MM.1S (cell line): ENCODE measurements at places on chromosomes 1 and 21.
A peak's percentile ranks its signal among the peaks of the same experiment; 100 is the strongest.

DNA sequence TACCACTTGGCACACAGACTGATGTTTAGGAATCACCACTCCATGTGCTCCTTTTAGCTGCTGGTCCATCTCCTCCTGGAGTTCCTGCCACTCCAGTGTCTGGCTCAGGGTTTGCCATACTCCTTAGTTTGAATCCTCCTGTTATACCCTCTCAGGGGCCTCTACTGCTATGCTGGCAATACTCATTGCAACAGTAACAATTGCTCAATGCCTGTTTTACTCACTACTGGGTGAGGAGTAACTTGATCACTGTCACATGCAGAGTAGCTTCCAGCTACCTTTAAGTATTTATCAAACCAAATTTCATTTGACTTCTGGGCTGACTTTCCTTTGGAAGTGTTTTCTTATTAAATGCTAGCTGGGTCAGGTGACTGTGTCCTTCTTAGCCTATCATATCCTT, 107.2 kb upstream of the WLS start:
- DNase-seq, result no peak

GRCh38 chr1:79235301-79236002, 228.9 kb upstream of the ADGRL4 start:
- DNase-seq, result no peak

GRCh38 chr1:158711098-158711497, 9.4 kb downstream of the OR6K3 start:
- no peak for DNase-seq

GRCh38 chr1:208682664-208683013, 438.5 kb upstream of the PLXNA2 start:
- no peak for DNase-seq

- DNase-seq, result no peak
Measured at GRCh38 chr21:44760376-44760775, 41.2 kb downstream of the UBE2G2 start.

GRCh38 chr1:182335771-182336566, 55.6 kb downstream of the GLUL start:
- DNase-seq, result no peak

DNA sequence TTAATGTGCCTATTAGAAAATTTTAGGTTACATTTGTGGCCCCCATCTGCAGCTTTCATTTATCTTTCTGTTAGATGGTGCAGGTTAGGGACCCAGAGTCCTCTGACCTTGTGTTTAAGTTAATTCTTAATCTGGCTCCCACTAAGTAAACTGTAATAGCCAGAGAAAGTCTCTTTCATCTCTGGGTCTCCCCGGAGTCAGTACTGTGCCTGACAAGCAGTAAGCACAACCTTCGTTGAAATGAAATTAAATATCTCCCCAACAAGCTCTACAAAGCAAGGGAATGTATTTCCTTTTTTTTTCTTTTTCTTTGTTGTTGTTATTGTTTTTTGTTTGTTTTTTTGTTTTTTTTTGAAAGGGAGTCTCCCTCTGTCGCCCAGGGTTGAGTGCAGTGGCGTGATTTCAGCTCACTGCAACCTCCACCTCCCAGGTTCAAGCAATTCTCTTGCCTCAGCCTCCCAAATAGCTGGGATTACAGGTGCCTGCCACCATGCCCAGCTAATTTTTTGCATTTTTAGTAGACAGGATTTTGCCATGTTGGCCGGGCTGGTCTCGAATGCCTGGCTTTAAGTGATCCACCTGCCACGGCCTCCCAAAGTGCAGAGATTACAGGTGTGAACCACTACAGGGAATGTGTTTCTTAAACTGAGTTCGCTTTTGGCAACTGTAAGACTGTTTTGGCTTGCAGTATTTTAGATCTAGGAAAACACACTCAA, 81.6 kb downstream of the HHIPL2 start:
- no peak for DNase-seq

DNA sequence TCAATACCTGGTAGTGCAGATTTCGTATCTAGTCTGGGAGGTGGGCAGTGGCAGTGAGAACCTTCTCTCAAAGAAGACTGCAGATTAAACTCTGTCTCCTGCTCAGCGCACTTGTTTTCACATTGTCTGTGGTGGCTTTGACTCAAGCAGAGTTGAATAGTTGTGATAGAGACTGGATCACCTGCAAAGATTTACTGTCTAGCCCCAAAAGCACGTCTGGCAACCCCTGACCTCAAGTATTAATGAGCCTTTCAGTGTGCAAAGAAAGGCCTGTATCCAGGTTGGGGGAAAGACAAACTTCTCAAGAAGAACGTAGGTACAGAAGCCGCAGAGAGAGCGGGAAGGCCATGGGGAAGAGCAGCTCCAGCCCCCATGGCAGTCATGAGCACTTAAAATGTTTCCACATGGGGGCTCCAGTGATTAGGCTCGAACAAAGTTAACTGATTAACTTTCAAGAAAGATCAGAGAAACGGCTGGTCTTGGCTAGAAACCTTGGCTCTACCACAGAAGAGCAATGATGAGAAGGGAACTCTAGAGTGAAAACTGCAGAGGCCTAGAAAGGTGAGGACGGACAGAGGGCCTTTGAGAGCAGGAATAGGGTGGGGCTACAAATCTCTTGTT, 15.2 kb downstream of the HENMT1 start:
- DNase-seq, result no peak

DNA sequence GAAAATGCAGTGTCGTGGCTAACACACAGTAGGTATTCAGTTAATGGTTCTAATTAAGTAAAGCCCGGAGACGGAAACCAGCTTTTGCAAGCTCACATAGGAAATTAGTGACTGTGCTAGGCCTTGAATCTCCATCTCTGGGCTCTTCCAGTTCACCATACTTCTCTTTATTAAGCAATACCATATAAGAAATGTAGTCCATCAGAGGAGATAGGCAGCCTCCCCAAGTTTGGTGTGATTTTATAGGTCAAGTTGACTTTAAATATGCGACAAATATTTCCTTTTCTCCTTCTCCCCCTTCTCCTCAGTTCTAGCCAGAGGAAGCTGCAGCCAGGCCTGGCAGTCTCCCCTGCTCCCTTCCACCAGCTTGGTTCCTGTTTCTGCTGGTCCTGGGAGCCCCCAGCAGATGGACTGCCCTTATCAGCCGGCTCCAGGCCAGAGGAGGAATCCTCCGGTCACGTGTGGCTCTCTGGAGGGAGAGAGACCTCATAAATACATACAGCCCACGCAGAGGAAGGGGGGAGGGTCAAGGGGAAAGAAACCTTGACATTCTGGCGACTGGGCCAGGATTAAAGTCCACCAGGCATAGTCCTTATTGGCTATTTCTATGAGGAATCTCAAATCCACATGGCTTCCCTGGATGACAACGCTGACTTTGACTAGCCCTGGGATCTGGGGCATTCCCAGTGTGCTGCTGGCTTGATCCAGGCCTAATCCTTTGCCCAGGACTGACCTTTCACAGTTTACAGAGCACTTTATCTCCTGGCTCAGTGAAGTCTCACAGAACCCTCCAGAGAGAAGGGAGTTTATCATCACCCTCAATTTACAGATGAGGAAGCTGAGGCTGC, 115.1 kb upstream of the JUN start:
- DNase-seq, result no peak

GRCh38 chr1:211483896-211484612, 7.9 kb downstream of the RD3 start:
- DNase-seq, result no peak

GRCh38 chr1:14835725-14836124, 237.2 kb downstream of the KAZN start:
- peak; percentile 66 for DNase-seq

GRCh38 chr1:4613606-4614370, 40.6 kb upstream of the AJAP1 start:
- DNase-seq, result no peak

- DNase-seq, result peak; percentile 43
Measured at GRCh38 chr1:108661030-108661609, at the start of gene HENMT1. Gene HENMT1, minus strand, starts transcription at chr1:108661093. Its CDS starts 1,209 bp downstream, at chr1:108659884.

- DNase-seq, result no peak
Measured at GRCh38 chr1:158025576-158026230, 32.3 kb downstream of the KIRREL1 start.

GRCh38 chr1:225707824-225708223, 54.9 kb upstream of the ENAH start:
- DNase-seq, result no peak

DNA sequence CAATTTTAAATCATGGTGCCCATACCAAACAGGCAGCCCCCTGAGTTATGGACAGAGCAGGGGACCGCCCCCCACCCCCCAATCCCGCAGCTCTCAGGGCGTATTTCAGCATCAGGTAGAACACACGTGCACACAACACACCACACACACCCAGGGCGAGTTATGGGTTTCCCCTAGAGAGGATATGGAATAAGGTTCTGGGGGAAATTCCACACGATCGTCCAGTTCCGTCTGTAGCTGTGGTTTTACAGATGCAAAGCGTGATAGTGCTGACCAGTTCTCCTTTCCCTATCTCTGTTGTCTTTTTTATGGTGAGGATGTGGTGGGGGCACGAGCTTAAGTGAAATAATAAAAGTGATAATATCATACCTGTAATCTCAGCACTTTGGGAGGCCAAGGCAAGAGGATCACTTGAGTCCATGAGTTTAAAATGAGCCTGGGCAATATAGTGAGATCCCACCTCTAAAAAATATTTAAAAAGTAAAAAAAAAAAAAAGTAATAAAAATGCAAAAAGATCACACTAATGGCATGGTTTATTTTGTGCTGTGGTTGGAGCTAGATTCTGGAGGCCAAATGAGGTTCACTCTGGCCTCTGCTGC, 25.1 kb downstream of the C2CD2 start:
- DNase-seq, result peak; percentile 66

GRCh38 chr1:241934201-241934848, 23.2 kb upstream of the BECN2 start:
- no peak for DNase-seq

DNA sequence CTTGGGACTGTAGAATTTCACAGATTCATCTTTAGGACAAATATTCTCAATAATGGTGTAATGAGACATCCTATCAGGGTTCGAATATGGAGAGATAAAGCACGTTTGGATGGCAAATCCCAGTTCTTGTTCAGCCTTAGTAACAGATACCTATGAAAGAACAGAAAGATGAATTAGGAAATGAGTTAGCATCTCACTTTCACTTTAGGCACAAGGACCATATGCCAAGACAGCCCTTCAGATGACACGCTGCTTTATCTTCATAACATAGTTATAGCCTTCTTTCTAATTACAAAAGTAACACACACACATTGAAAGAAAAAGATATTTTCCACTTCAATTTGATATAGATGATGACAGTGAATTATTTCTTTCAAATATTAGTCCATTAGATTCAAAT, 173.6 kb downstream of the TGFBR3 start:
- peak; percentile 20 for DNase-seq

DNA sequence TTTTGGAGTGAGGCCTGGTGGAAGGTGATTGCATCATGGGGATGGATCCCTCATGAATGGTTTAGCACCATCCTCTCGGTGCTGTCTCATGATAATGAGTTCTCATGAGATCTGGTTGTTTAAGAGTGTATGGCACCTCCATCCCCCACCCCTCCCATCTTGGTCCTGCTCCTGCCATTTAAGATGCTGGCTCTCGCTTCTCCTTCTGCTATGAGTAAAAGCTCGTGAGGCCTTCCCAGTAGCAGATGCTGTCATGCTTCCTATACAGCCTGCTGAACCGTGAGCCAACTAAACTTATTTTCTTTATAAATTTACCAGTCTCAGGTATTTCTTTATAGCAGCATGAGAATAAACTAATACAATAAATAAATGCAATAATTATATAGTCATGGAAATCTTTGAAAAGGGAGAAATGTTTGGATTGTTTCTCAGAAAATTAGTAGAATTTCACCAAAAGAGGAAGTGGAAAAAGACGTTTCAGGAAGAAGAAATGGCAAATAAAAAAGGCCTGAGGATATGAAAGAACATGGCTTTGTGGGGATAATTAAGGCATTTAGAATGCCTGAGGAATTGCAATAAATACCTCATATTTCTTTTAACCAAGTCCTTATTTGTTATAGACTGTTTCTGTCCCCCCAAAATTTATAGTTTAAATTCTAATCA, 451.2 kb upstream of the ADGRL4 start:
- no peak for DNase-seq

GRCh38 chr21:29860346-29860745, 79.5 kb downstream of the GRIK1 start:
- DNase-seq, result no peak

- DNase-seq, result no peak
Measured at GRCh38 chr1:50847303-50847702, 112.8 kb downstream of the FAF1 start.

GRCh38 chr1:244376126-244376525, 75.6 kb downstream of the ADSS2 start:
- DNase-seq, result no peak

DNA sequence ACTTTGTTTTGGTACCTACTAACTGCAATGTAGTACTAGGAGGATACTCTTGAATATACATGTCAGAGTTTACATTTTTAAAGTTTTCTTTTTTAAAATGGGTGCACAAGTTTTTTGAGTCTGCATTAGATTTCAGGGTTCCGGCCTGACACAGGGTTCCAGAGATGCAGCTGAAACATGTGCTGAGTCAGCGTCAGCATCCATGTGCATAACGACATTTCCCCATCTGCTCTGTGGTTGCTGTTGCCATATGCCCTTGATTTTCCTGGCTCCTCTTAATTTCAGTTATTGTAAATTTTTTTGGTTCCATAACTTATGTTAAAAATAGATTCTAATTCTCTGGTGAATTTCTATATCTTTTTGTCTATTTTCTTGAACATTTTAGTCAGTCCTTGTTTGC, 12.3 kb upstream of the METTL13 start:
- no peak for DNase-seq

GRCh38 chr21:15029077-15029476, 35.7 kb downstream of the NRIP1 start:
- no peak for DNase-seq

GRCh38 chr1:43547538-43548072, 16.9 kb downstream of the PTPRF start:
- DNase-seq, result no peak

DNA sequence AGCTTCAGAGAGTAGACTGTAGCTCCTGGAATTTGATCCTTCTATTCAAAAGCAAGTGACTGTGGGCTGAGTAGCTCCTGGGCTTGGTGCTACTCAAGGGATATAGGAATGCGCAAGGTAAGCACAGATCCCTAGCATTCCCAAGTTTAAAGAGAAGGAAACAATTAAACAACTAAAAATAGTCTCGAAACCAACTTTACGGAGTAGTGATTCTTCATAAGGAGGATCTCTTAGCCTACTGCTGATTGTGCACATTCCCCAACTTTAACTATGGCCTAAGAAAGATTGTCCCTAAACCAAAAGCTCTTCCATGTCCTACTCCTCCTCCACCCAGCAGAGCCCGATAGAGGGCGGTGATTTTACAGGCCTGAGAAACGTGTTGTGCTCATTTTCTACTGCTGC, 226.5 kb upstream of the CAMK1G start:
- DNase-seq, result no peak

DNA sequence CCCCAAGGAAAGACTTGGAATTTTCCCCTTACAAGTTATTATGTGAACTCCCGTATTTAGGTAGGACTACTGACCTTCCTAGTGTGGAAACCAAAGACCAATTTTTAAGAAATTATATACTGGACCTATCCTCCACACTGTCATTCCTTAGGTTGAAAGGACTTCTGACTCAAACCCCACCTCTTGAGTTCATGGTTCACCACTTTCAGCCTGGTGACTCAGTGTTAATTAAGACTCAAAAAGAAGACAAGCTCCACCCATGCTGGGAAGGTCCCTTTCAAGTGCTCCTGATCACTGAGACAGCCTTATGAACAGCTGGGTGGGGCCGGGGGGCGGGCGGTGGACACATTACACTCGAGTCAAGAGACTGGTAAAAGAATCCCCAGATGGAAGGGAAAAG, 113.2 kb downstream of the LRRC53 start:
- DNase-seq, result no peak

- DNase-seq, result no peak
Measured at GRCh38 chr21:42367367-42368165, 1.2 kb upstream of the TFF1 start.

- peak; percentile 12 for DNase-seq
Measured at GRCh38 chr1:105137543-105138457, 1388.1 kb downstream of the AMY1C start.
